ENCODE measurements at places on chromosomes 7 and 10.

GRCh38 chr10:16809074-16809718 lies 8.0 kb downstream of the RSU1 start:
- no peak for DNase-seq

- DNase-seq, result no peak
Measured at GRCh38 chr7:147376192-147376591, 1214.4 kb upstream of the C7orf33 start.

GRCh38 chr7:42572056-42572455 lies 335.0 kb upstream of the GLI3 start:
- no peak for DNase-seq

- no peak for DNase-seq
Measured at GRCh38 chr7:128450409-128450808, 5.3 kb upstream of the HILPDA start.

GRCh38 chr10:76122056-76122455 lies 690.6 kb downstream of the LRMDA start:
- DNase-seq, result no peak

- DNase-seq, result no peak
Measured at GRCh38 chr10:22874189-22874854, 53.5 kb upstream of the ARMC3 start.

- no peak for DNase-seq
Measured at GRCh38 chr7:144379776-144380384, 23.6 kb downstream of the NOBOX start.

- no peak for DNase-seq
Measured at GRCh38 chr10:6269953-6270867, 67.5 kb downstream of the PFKFB3 start.

GRCh38 chr7:22393913-22394729 lies 37.2 kb upstream of the RAPGEF5 start:
- DNase-seq, result no peak

- DNase-seq, result no peak
Measured at GRCh38 chr7:45457591-45457990, 116.6 kb upstream of the ADCY1 start.

DNA sequence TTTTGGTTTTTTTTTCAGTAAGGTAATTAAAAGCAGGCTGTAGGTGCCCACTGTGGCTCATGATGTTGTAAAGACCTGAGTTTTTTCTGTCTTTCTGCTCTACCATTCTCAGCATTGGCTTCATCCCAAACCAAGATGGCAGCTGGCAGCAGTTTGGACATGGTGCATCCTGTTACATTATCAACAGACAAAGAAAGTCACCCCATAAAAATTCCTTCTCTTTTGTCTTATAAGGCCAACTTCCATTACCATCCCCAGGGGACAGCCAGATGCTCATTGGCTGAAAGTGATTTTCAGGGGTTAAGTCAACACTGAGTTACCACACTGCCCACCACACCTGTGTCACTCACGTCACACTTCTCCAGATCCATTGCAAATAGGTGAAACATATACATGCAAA lies 558.4 kb downstream of the SDK1 start:
- no peak for DNase-seq

DNA sequence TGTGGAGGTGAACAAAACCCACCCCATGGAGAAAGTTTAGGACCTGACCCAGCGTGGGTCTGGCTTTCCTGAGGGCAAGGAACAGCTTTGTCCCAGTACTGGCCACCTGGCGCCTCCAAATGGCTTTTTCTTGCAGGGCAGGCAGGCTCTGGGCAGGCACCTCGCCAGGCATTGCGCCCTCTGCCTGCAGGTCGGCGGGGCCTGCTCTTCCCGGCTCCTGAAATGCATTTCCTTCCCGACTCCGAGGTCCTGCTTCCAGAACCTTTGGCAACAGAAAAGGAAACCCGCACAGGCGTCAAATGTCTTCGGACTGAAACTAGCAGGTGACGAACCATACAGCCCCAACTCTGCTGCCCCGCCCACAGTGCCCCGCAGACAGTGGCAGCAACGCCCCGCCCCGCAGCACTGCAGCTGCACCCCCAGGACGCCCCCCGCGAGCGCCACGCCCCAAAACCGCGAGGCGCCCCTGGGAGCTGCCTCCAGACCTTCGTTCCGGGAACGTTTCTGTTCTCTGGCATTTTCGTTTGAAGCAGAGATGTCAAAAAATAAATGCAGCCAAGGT lies 65.5 kb downstream of the C10orf143 start:
- no peak for DNase-seq

- DNase-seq, result no peak
Measured at GRCh38 chr10:18421726-18422293, 229.6 kb downstream of the NSUN6 start.

DNA sequence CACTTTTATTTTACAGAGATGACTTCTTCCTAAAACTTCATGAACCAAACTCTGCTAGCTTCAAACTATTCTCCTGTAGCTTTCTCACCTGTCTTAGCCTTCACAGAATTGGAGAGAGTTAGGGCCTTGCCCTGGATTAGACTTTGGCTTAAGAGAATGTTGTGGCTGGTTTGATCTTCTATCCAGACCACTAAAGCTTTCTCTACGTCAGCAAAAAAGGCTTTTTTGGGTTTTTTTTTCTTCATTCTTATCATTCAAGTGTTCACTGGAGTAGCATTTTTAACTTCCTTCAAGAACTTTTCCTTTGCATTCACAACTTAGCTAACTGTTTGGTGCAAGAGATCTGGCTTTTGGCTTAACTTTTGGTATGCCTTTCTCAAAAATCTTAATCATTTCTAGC lies 19.3 kb upstream of the CCDC172 start:
- DNase-seq, result no peak

- no peak for DNase-seq
Measured at GRCh38 chr7:45036317-45036716, 36.3 kb downstream of the CCM2 start.

Data from non-pigmented ciliary epithelial cell (primary cell).